ENCODE measurements at places on chromosomes 16 and 17.

- no peak for DNase-seq
Measured at GRCh38 chr17:79341222-79341780, 266.7 kb downstream of the ENGASE start.

GRCh38 chr17:73539166-73539565 lies 105.1 kb downstream of the SDK2 start:
- no peak for DNase-seq

DNA sequence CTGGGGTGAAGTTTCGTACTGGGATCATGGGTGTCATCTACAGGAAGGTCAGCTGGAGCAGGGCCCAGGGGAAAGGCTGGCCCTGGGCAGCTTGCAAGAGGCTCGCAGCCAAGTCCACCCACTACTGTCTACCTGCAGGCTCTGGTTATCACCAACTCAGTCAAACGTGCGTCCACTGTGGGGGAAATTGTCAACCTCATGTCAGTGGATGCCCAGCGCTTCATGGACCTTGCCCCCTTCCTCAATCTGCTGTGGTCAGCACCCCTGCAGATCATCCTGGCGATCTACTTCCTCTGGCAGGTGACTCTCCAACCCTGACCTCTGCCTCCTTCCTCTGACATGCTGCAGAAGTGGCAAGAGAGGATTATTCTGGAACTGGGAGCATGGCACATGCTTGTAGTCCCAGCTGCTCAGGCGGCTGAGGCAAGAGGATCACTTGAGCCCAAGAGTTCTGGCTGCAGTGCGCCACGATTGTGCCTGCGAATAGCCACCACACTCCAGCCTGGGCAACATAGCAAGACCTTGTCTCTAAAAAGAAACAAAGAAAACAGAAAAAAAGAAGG lies 29.2 kb downstream of the ABCC3 start:
- no peak for DNase-seq

GRCh38 chr17:66514227-66514806 lies 211.9 kb downstream of the PRKCA start:
- no peak for DNase-seq

GRCh38 chr17:19534562-19535149 lies 1.0 kb downstream of the SLC47A1 start:
- DNase-seq: no peak

- no peak for DNase-seq
Measured at GRCh38 chr16:85174871-85175723, 62.8 kb upstream of the CIBAR2 start.

DNA sequence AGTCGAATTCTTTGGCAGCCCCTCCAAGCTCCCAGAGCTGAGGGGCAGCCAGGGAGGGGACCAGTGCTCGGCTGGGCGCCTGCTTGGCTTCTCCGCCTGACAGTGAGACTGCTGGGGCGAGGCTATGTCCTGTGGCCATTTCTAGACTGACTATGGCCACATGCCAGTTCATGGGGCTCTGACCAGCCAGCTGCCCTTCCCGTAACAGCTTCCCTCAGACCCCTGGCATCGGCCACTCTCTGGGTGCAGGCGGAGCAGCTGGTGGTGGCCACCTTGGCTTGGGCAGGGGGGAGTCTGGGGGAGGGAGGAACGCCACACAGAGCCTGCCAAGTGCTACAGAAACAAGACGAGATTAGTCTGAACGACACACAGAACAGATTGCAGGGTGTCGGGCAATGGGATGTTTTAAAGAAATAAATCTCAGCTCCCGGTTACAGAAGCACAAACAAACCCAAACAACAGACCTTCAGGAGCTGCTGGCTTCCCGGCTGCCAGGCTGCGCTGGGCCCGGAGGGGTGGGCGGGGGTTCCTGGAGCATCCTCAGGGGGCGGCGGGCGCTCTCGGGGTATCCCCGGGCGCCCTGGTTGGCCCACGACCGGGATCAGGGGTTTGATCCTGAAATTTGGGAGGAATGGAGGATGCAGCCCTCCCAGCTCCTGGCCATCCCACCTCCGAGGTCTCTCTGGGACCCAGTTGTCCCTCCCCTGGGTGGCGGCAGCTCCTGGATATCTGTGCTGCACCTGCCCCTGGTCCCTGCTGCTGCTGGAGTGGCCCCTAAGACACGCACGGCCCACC lies 34.5 kb downstream of the TBC1D16 start:
- DNase-seq: no peak

DNA sequence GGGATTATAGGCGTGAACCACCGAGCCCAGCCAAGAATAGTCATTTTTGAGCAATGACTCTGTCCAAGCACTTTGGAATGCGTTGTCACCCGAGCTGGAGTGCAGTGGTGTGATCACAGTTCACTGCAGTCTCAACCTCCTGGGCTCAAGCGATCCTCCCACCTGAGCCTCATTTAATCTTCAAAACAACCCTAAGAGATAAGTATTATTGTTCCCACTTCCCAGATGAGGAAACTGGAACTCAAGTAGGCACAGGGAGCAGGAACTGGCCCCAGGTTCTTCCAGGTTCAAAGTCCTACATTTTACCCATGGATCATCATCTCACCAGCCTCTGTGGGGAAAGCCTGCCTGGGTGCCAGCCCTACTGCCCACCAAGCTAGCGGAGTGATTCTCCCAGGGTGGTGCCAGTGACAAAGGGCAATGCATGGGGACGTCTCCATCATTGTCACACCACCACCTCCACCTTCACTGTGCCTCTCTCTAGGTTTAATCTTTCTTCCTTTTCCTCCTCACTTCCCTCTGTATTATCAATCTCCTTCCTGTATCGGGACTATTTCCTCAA lies 11.3 kb upstream of the RNF157 start:
- DNase-seq: no peak

DNA sequence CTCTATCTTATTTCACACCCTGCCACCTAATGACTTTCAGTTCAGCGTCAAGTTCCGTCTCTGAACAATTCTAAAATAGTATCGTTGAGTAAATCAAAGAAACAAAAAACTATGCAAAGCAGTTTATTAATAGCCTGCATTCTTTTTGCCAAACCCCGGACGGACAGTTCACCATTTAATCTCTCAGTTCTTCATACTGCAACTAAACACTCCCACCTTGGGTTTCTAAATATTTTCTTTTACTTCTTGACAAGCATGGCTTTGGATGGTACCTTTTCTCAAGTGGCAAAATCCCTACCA lies 1.2 kb downstream of the MYH11 start:
- no peak for DNase-seq

DNA sequence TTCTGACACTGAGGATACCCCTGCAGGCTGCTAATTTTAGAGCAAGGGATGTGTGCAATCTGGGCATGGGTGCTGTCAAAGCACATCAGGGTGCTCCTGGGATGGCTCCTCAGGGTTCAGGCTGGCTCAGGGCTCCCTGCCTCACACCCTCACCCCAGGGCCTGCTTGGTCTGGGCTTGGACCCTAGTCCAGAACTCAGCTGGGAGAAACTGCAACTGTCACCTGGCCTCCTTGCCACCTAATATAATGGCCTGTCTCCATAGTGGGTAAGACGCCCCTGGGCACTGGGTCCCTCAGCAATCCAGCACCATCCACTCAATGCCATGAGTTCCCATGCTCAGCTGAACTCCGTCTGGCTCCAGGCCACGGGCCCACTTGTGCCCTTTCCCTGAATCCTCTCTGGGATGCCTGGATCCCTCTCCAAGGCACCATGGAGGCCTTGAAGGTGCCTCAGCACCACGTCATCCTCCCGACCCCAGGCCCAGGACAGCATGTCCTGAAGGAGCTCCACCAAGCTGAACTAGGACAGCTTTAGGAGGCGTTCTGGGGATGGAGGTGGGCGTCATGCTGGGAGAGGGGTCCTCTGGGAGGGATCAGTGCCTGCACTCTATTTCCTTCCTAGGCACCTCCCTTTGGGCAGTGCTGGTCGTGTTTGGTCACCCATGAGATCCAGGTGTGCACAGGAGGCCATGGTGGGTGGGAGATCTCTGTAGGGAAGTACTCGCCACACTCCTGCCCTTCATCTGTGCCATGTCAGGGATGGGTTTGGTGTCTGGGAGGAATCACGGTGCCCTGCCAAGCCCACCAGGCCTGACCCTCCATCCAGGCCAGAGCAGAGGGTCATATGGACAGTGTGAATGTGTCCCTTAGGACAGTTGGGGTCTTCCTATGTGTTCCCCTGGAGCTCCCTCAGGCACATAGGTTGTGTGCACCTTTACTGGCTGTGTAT lies 1688.4 kb downstream of the TP53TG3F start:
- DNase-seq: no peak

DNA sequence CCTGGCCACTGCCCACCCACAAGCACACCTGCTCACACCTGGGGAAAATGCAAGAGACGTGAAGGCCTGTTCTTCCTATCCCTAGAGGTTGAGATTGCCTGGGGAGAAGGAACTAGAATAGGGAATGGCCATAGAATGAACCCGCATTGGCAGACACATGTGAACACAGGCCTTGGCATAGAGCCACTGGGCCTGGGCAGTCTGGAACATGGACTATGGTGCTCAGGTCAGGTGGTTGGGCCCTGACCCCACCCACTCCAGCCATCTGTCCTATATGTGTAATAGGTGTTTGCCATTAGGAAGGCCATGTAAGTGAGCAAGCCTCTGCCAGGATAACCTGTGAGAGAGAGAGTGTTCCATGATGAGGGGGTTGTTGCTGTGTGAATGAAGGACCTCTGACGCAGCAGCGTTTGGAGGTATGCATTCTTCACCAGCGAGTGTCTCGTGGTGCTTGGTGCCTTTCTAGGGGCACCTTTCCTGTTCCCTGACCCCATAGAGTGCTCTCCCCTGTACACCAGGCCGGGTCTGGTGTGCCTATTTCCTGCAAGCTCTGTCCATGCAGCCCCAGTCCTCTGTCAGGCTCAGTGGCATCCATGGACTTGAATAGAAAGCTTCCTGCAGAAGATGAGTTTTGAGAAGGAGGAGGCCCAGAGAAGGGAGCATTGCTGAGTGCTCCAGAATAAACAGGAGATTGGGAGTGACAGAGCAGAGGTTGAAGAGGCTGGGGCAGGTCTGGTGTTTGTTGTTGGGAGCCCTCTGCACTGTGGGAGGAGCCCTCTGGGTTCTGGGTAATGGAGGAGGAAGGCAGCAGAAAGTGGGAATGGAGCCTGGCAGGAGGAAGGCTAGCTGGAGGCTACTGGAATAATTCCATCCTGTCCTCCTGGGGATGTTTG lies 15.6 kb downstream of the CTRL start:
- no peak for DNase-seq

DNA sequence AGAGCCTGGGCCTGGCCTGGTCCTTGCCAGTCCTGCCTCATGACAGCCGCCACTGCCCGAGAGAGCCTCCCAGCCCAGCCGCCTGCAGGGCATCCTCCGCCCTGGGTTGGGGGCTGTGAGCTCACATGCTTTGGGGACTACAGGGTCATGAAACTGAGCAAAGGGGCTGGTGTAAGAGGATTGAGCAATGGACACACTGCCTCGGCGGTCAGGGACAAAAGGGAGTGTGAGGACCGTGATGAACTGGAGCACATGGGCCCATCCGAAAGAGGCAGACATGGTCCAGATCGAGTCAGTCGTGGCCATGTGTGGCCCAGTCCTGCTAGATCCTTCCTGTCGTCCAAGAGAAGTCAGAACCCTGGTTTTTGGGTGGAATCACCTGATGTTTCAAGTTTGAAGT lies 52.3 kb downstream of the GSG1L start:
- DNase-seq: no peak

GRCh38 chr17:42141382-42141781 lies 13.4 kb downstream of the RAB5C start:
- DNase-seq: no peak

DNA sequence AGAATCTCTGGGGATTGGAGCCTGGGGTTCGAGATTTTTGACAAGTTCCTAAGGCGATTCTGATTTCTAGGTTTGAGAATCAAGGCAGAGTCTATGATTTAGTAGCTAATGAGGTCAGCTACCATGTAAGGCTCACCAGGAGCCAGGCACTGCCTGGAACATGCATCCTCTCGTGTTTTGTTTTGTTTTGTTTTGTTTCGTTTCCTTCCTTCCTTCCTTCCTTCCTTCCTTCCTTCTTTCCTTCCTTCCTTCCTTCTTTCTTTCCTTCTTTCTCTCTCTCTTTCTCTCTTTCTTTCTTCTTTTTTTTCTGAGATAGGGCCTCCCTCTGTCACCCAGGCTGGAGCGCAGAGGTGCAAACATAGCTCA lies 39.1 kb downstream of the SRCIN1 start:
- no peak for DNase-seq

GRCh38 chr16:68659412-68660358 lies 14.6 kb downstream of the CDH3 start:
- DNase-seq: no peak

DNA sequence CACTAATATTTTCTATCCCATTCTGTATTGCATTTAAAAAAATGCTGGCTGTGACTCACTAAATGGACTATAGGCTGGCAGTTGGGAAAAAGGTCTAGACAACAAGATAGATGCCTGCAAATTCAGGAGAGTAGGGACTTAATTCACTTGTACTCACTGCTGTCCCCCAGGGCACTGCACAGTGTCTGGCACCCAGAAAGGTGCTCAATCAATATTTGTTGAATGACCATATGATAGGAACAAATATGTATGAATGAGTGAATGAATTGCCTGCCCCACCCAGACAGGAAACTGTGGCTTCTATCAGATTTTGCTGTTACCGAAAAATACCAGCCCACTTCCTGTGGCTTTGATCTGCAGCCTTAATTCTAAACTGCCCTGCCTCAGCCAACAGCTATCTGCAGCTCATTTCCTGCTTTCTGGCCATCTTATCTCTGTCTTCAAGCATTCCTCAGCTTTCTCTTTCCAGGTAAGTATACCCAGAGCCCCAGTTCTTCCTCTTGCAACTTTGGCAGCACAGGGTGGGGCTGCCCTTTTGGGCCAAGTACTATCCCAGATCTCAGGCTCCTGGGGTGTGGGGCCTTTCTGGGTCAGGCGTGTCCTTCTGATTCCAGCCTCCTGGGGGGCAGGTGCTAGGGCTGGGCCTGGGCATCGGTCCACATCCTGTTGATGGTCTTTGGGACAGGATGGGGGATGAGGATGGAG lies 15.3 kb upstream of the TNS4 start:
- DNase-seq: no peak

DNA sequence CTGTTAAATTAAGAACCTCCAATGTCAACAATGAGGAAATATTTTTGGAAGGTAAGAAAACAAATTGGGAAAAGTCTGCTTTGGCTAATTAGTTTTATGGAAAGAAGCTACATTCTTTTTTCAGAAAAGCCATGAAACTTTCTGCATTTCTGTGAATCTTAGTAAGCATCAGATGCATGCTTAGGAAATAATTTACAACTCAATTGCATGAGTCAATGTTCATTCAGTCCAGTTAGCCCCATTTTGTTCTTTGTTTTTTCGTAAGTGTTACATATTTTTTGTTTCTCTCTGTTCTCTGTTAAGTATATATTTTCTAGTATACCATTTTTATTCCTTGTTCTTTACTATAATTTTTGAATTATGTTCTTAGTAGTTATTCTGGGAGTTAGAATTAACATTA lies 195.2 kb upstream of the KIF2B start:
- no peak for DNase-seq

GRCh38 chr17:304461-304860 lies 48.1 kb downstream of the RPH3AL start:
- DNase-seq: no peak

Data from activated CD8-positive, alpha-beta memory T cell treated with anti-CD3 and anti-CD28 coated beads, Interleukin-2, amount 50 U/mL, for 48 hours (primary cell).